Endodermal cell (in vitro differentiated cells): ENCODE measurements at places on chromosomes 2 and 18. TPM values are rescaled to one million over a fixed set of nuclear protein-coding genes. Genes with fewer than 3 reads are reported as not detected.

DNA sequence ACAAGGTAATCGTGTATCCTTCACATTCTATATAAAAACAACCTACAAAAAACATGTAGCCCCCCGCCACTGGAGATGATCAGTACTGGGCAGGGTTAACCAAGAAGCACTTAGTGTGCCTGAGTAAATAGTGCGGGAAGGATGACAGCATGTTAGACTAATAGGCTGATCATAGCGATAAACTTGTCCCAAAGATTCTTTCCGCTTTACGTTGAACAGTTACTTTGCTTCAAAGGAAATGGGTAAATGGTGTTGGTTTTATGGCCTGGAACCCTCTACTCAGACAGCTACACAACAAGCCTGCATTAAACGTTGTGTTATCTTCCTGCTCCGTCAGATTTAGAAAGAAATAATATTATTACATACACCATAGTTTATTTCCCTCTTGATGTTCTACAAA is 67.7 kb downstream of the CTAGE1 start:
- no peak for DNase-seq

- DNase-seq = no peak
Measured at GRCh38 chr2:70357684-70358071, 55.8 kb upstream of the FAM136A start.

GRCh38 chr18:49681387-49681786 is 119.5 kb downstream of the LIPG start:
- no peak for DNase-seq

DNA sequence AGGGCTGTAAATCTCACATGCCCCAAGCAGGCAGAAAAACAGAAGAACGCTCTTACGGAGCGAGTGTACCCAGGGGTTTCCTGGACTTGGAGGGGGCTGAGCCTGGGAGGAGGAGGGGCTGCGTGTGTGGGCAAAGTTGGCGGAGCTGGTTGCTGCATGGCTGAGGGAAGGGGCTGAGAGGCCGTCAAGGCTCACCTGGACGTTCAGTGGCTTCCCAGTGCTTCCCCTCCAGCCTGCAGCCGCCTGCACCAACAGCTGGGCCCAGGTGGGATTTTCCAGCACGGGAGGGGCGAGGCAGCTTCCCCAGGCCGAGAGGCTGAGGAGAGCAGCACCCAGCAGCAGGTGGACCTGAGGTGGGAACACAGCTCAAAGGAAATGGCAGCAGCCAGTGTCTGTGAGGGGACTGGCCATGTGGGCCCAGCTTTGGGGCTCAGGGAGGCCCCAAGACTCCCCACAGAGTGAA is 70.6 kb upstream of the CTDP1 start:
- no peak for DNase-seq

Gene DYSF
- total RNA-seq = 3.1 and 3.8 TPM in 2 replicates

DNA sequence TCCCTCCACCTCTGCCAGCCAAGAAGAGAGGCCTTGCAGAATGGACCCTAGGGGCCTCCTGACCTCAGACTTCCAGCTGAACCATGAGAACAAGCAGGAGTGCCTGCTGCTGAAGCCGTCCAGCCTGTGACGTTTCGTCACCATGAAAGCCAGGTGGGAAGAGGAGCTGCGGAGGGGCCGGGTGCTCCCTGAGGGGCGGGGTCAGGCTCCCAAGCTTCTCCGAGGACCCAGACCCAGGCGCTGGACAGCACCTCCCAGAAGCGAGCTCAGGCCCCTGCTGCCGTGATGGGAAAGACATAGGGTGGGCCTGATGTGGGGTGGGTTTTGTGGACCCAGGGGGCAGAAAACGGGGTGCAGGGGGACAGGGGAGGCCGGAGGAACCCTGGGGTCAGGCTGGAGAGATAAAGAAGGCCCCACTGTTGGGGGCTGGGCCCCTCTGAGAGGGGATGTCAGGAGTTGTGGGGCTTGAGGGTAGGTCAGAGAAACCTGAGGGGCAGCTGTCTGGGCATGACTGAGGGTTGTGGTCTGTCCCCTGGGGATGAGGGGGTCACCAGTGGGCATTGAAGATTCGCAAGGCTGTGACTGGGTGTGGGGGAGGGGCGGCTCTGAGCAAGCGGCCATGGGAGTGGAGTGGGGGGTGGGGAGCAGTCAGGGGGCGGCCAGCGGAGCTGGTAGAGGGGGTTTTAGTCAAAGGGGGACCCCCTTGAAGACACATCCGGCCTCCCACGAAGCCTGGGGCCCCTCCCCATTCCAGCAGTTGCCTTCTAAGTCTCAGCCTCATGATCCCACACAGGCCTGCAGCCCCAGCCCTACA is 73.4 kb upstream of the ODC1 start:
- peak; percentile 69 for DNase-seq

Gene AQP12B
- total RNA-seq = 0.23 TPM in 1 of 3 replicates, not detected in the others

Gene ACOXL
- total RNA-seq = 8.9 to 11.7 TPM (median 10.7 TPM) in 3 replicates

Gene GPN1
- total RNA-seq = 51.3 and 51.5 TPM in 2 replicates

DNA sequence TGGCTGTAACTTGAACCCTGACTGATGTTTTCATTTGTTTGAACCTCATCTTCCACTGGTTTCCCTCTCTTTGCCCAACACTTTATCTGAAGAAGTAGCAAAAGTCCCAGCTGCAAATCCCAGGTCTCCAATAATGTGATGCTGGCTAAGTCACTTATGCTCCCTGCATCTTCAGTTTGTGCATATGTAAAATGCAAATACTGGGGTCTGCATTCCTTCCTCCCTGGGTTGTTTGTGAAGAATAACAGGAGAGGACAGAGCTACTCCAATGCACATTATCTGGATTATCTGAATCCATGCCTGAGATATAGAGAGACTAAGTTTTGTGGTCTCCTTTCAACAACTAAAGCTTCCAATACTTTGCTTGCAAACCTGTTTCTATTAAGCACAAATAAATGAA is 22.2 kb downstream of the KIAA2012 start:
- DNase-seq = no peak
